Hippocampal formation (tissue), 2 donors: ENCODE measurements at places on chromosomes 1 and 21.

DNA sequence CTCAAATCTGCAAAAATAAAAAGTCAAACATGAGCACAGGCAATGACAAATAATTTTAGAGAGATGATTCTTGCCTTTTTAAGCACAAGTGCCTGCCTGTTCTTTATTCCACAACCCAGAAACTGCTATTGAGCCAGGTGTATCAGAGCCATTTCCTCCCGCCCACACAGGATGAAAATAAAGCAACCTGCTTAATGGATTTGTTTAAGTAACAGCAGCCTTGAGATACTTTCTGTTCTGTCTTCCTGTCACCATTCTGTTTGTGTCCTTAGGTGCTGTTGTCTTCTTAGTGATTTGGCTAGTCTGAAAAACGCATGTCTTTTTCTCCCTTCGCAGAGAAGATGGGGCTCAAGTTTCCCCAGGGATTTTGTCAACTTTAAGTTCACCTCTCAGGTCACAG lies 11.4 kb downstream of the RPE65 start:
- no peak for DNase-seq

DNA sequence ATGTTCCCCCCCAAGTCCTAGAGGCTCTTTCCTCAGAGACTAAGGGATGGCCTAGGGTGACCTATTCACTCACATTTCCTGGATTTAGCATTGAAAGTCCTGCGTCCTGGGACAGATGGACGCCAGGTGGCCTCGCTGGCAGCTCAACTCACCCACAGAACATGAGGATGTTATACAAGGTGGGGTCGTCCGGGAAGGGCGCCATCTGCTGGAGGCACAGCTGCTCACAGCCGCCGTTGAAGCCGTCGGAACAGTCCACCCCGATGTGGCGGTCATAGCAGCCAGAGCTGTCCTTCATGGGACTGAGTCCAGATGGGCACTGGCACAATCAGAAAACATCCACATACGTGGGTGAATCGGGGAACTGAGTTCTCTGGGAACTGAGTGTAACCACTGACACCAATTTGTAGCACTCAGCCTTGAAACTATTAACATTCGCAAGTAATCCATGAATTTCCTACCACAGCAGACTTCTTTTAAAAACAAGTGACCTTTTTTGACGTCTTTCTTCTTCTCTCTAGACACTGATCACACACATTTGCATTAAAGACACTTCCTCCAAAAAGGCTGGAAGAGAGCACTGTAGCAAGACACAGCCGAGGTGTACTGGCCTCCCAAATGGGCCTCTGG lies 215.4 kb downstream of the ASTN1 start:
- no peak for DNase-seq

- no peak for DNase-seq
These were observed 828 bp downstream of the PNRC2 start for GRCh38 chr1:23960291-23961020.

- no peak for DNase-seq
These were observed 95.7 kb upstream of the NCAM2 start for GRCh38 chr21:20902511-20902910.

DNA sequence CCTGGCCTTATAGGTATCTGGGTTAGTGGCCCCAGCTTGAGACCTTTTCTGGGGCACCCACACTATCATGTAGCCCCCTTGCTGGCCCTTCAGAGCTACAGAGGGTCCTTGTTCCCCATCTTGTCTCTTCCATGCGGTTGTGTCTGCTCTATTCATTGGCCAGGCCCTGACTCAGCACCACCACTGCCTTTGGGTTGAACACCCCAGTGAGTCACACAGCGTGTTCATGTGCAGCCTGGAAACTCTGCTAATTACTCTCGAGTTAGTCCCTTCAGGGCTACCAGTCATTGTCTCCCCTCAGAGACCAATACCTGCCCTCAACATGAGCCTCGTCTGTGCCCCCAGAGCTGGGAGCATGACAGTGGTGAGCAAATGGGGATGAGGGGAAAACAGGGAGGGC lies 28.2 kb upstream of the IKBKE start:
- DNase-seq, result no peak
